Stimulated activated CD4-positive, alpha-beta T cell treated with anti-CD3 and anti-CD28 coated beads, Interleukin-15, amount 100 ng/mL, for 1 hour (primary cell): ENCODE measurements at places on chromosomes 1 and 21.

DNA sequence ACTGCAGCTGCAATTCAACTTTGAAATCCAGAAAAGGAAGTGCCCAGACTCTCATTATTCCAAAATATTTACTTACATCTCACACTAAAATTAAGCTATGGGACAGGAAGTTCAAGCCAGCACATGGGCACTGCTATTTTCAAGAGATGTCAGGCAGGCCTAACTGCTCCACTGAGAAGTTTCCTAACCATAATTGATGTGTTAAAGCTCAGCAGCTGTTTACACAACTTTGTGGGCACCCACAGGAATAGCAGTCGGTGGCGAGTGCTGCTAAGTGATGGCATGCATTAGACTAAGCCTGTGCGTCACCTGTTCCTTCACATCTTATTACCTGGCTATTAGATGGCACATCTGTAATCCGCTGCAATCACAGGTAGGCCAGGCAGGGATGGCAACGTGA is 303.3 kb upstream of the DAB1 start:
- DNase-seq = no peak

DNA sequence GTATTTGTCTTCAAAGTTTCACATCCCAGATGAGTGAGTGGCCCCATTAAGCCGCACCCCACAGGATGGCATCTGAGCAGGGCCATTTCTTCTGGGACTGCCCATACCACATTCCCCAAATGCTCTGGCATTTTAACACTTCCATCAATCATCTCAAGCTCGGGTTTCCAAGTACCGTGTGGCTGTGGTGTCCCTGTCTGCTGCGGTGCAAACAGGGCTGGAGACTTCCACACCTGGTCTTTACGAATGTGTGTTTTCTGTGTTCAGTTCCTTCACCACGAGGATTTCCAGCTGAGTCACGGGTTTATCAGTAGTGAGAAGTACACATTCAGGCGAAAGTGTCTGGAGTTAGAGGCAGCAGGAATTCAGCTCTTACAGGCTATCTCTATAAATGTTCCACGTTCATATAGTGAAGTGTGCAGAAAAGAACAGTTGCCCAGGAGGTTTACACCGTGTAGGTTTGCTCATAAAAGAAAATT is 195.2 kb downstream of the RHOU start:
- no peak for DNase-seq

- no peak for DNase-seq
Observed at GRCh38 chr1:18795002-18795689, 64.3 kb downstream of the TAS1R2 start.

DNA sequence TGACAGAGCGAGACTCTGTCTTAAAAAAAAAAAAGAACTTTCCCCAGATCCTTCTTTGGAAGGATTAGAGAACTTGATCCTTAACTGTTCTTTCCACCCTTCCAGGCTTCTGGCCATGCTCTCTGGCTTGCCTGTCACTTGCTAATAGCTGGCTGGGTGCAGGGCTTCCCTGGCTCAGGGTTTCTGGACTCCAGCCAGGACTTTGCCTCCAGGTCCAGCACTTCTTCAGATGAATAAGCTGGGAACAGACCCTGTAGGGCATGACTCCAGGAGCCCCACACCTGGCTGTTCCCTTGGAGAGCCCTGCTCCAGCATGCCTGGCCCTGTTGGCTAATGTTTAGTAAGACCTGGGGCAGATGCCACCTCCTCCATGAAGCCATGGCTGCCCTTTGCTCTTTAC is 3.3 kb upstream of the NT5C1A start:
- DNase-seq = no peak

DNA sequence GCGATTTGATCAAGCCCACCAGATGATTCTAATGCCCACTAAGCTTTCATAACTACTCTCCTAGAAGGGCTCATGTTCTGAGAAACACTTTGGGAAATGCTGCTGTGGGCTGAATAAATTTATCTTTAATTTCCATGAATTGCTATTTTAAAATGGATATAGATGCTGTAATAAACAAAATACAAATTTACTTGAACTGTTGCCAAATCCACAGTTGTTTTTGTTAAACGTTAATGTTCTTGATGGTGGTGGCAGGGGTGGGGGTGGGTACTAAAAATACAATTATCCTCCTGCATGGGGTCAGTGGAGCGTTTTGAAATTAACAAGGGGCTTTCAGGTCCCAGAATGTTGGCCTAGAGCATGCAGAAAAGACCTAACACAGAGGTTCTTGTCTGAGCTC is 244.7 kb upstream of the POU3F1 start:
- no peak for DNase-seq

DNA sequence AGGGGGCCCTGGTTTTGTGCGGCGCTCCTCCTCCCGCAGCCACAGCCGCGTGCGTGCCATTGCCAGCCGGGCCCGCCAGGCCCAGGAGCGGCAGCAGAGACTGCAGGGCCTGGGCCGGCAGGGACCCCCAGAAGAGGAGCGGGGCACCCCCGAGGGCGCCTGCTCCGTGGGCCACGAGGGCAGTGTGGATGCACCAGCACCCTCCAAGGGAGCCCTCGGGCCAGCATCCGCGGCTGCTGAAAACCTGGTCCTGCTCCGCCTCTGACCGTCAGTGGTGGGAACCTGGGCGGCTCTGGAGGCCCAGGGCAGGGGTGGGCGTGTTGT is 21.5 kb downstream of the PANK4 start:
- no peak for DNase-seq

GRCh38 chr1:179871940-179872339 is 5.7 kb downstream of the TOR1AIP2 start:
- no peak for DNase-seq
